Naive thymus-derived CD8-positive, alpha-beta T cell (primary cell): ENCODE measurements at places on chromosomes 16 and 17.

DNA sequence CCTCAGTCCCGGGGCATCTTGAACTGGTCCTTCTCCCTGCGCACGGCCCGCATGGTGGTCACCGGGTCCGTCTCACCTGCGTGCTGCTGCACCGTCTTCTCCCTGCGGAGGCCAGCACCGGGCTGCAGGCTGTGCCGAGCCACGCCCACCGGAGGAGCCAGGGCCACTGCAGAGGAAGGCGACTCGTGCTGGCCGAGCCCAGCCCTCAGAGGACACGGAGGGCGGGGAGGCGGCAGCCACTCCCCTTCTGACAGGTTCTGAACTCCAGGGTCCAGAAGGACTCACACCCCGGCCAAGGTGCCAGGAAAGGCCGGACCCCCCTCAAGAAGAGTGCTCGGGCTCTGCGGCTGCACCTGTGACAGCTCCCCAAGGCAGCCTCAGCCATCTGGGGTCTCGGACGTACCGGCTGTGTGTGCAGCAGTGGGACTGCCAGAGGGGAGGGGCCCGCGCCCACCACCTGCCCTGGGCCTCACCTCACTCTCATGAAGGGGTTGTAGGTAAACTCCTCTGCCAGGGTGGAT is 15.8 kb upstream of the IGFALS start:
- DNase-seq = no peak

- DNase-seq = no peak
Observed at GRCh38 chr16:25199457-25199856, 17.3 kb upstream of the AQP8 start.

DNA sequence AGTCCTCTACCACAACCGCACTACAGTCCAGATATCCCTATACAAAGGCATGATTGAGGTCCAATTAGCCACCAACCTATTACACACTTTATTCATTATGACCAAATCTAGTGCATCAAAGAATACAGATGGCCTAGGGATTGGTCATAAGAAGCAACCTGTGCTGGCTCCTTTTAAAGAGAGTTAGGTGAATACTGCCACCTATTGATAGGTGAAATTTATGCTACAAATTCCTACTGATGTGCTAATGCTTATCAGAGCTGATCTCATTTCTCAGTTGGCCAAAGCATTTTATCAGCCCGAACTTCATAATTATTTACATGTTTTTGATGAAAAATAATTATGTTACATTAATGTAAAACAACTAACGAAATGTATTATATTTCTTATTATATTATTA is 166.3 kb downstream of the ANKFN1 start:
- no peak for DNase-seq

DNA sequence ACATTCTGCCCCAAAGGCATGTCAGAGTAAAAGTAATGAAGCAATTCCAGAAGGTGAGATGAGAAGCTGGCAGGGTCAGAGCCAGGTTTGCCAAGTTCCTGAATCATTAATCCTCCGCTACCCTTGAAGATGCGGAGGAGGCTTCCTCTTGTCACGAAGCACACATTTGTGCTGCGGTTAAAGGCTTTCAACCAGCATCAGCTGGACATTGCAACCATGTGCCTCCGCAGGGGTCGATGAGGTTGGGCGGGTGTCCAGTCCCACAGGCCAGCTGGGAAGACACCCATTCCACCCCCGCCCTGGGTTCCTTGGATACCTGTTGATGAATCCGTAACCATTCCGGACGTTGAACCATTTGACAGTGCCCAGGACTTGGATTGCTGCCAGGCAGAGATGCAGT is 1.3 kb downstream of the YBX2 start:
- DNase-seq = no peak

GRCh38 chr16:65375651-65376050 is 253.8 kb upstream of the CDH11 start:
- DNase-seq = no peak

- no peak for DNase-seq
Observed at GRCh38 chr16:25172831-25173230, 43.9 kb upstream of the AQP8 start.

DNA sequence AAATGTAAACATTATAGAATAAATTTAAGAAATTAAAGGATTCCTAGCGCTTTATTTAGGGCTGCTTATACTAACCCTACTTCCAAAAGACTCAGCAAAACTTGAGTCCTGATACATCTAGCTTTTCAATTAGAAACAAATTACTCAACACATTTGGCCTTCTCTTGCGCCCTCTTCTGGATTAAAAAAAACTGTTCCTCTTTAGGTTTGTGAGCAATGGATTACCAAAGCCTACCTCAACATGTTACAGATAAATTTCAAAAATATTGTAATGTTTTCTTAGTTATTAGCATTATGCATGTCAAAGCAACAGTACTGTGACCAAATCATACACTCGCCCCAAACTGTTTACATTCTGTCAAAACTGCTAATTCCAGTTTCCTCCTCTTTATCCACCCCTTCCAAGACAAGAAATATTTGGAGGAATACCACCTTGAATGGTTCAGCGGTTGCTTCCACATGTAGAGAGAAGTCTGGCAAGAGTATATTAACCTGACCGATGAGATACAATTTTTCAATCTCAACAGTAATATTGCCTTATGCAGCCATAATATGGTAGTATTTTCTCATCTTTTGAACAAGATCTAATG is 2.7 kb downstream of the NUFIP2 start:
- no peak for DNase-seq

DNA sequence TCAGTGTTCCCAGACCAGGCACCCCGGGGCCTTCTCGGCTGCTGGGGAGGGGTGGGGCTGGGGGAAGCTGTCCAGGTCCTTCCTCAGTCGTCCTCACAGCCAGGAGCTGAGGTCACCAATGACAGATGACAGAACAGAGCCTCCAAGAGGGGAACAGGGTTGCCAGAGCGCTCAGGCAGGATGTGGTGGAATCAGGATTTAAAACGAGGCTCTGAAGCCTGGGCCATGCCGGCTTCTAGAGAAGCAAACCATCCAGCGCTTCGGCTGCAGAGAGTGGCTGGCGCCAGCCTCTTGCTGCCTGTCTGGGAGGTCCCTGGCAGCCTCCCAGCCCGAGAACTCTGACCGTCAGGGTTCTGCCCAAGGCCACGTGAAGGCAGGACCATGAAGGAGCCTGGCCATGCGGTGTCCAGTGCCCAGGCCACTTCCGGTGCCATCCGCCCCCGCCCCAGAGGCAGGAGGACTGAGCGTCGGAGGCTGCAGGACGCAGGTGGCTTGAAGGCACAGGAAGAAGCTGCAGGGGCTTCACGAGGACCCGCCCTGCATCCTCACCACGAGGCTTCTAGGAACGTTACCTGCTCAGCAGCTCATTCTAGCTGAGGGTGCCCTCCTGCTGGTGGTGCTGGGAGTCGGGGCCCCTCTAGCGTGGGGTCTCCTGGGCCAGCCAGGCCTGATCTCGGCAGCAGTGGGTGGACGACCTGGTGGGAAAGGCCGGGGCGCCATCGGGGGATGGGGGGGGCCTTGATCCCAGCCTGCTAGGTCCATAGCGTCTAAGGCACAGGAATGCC is 78.5 kb downstream of the KLHDC4 start:
- DNase-seq = no peak

DNA sequence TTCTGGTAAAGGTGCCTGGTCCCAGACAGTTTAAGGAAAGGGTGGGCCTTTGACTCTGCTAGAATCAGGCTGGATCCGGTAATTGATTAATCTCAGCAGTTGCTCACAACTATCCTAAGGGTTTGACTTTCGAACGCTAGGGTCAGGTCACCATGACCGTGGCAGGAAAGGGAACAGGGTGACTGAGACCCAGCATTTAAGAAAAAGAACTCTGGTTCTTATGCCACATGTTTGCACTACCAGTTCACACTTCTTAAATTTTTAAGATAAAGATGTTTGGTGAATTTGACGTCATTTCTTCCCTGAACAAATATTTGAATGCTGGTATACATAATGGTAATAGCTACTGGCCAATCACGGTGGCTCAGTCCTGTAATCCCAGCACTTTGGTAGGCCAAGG is 52.2 kb downstream of the TEX14 start:
- DNase-seq = no peak

- no peak for DNase-seq
Observed at GRCh38 chr17:61503961-61504360, 51.7 kb downstream of the TBX4 start.

- no peak for DNase-seq
Observed at GRCh38 chr16:89481356-89481955, 8.9 kb downstream of the ANKRD11 start.

GRCh38 chr16:51951668-51952298 is 595.2 kb downstream of the TOX3 start:
- DNase-seq = no peak

- DNase-seq = no peak
Observed at GRCh38 chr16:22397931-22398330, 23.5 kb upstream of the CDR2 start.

GRCh38 chr16:71230122-71230845 is at the start of gene HYDIN:
Gene HYDIN (minus strand): TSS chr16:71230722. CDS start chr16:71186895, 43,827 bp downstream.
- DNase-seq = no peak

DNA sequence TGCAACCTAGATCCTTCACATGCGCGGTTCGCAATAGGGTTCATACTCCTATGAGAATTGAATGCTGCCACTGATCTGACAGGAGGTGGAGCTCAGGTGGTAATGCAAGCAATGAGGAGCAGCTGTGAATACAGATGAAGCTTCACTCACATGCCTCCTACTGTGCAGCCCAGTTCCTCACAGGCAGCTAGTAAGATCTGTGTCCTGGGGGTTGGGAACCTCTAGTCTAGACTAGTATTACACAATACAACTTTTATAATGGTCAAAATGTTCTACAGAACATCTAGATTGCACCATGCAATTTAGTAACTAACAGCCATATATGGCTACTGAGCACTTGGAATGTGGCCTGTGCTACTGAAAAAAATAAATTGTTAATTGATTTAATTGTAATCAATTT is 26.7 kb downstream of the ABCA5 start:
- DNase-seq = no peak
